ENCODE measurements at places on chromosomes 6 and 20.

GRCh38 chr6:82741996-82742385 is 323.6 kb downstream of the UBE3D start:
- H3K4me1 ChIP-seq = peaks cover 2% of the 10 kb centered on the region
- no peak for DNase-seq
- H3K27me3 ChIP-seq = no peaks in the 10 kb centered on the region
- H3K27ac ChIP-seq = no peak overlapping the region
- no peak overlapping the region for H3K4me3 ChIP-seq

- H3K27ac ChIP-seq = no peak overlapping the region
- no peak overlapping the region for H3K4me3 ChIP-seq
- H3K27me3 ChIP-seq = no peaks in the 10 kb centered on the region
- DNase-seq = no peak
Observed at GRCh38 chr6:145090801-145091585, 644.3 kb downstream of the EPM2A start.

GRCh38 chr6:36914227-36914794 is 28.6 kb downstream of the C6orf89 start:
- H3K4me1 ChIP-seq = no peaks in the 10 kb centered on the region
- H3K4me3 ChIP-seq = no peak overlapping the region
- no peak overlapping the region for H3K27ac ChIP-seq
- peaks cover 5% of the 10 kb centered on the region for H3K27me3 ChIP-seq
- peak; percentile 26 for DNase-seq
- H3K36me3 ChIP-seq = no peaks in the 10 kb centered on the region

DNA sequence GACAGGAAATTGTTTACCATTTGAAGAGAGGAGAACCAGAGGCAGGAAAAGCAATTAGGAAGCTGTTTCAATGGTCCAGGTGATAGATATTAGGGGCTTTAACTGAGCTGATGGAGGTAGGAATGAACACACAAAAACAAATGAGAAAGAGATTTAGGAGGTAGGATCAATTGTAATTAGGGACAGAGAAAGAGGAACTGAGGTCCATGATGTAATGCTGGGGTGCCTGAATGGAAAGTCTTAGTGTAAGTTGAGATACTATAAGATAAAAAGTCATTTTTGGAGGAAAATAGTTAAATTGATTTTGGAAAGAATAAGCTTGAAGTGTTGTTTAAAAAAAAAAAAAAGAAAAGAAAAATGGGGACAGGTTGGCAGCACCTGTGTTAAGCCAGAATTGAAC is 58.5 kb upstream of the B3GAT2 start:
- H3K27me3 ChIP-seq = peaks cover 13% of the 10 kb centered on the region
- H3K4me1 ChIP-seq = peaks cover 34% of the 10 kb centered on the region
- no peak overlapping the region for H3K4me3 ChIP-seq
- no peak overlapping the region for H3K27ac ChIP-seq
- no peaks in the 10 kb centered on the region for H3K36me3 ChIP-seq

DNA sequence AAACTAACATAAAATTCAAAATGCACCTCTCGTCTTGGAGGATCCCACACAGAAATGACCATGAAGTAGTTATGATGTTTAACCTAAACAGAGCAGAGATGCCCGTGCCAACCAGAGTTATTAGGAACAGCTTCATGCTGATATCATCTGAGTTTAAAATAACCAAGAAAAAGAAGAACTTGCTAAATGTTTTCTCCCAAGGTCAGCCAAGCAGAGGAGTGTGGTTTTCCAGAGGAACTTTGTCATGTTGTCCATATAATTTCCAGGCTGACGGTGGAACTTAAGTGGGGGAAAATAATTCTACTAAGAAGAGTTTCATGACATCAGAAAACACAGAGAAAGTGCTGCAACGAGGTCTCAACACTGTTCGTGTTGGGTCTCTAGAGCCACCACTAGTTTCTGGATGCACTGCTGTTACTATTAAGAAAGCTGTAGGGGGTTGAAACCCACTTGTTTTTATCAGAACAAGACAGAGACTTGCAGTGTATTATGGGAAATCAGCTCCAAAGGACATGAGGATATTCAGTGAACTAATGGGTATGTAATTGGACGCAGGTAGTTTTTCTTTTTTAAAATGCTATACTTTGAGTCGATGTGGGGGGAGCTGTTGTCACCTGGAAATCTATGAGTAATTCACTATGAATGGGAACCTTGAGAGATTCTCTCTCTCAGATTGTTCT is 5.2 kb downstream of the AGPAT4 start:
- peaks cover 38% of the 10 kb centered on the region for H3K4me1 ChIP-seq
- H3K27me3 ChIP-seq = no peaks in the 10 kb centered on the region
- no peak overlapping the region for H3K4me3 ChIP-seq
- H3K36me3 ChIP-seq = peaks cover 4% of the 10 kb centered on the region
- DNase-seq = no peak
- H3K27ac ChIP-seq = no peak overlapping the region

DNA sequence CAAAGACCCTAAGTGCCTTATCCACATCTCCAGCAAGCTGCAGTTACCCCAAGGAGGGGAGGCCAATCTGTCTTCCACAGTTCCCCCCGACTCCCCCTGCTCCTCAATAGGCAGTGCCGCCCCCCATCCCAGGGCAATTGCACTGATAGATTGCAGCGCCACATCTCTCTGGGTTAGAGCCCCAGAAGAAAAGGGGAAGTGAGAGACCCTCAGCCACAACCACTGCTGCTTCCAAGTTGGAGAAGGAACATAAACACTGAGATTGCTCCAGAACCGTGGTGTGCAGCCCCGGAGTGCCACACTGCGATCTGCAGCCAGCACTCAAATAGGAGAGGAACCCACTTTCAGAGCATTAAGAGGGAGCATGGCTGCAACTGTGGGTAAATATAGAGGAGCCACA is 101.5 kb downstream of the RWDD2A start:
- DNase-seq = no peak
- no peak overlapping the region for H3K27ac ChIP-seq
- no peaks in the 10 kb centered on the region for H3K4me1 ChIP-seq
- H3K36me3 ChIP-seq = peaks cover 6% of the 10 kb centered on the region
- peaks cover 1% of the 10 kb centered on the region for H3K27me3 ChIP-seq

DNA sequence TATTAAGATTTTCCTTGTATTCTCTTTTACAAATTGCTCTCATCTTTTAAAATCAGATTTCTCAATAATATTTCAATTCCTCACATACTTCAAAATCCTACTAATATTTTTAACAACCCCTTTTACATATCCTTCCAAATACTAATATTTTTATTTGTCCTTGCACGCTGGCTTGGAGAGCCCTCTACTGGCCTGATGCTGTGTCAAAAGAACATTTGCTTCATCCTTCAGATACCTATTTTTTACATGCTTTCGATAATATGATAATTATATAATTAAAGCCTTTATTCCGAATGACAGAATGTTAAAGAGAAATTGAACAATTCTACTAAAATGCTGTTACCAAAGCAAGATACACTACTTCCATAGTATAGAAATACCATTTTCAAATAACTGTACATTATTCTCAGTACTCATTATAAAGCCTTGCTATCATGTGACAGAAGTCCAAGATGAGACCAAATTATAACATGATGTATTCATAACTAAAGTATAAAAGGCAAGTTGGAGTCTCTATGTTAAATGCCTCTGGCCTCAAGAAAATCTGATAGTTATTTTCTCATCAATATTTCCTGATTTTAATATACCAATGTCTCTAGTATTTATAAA is 39.0 kb upstream of the PLN start:
- peak; percentile 22 for DNase-seq
- H3K4me1 ChIP-seq = peaks cover 2% of the 10 kb centered on the region
- no peak overlapping the region for H3K27ac ChIP-seq
- no peaks in the 10 kb centered on the region for H3K27me3 ChIP-seq

DNA sequence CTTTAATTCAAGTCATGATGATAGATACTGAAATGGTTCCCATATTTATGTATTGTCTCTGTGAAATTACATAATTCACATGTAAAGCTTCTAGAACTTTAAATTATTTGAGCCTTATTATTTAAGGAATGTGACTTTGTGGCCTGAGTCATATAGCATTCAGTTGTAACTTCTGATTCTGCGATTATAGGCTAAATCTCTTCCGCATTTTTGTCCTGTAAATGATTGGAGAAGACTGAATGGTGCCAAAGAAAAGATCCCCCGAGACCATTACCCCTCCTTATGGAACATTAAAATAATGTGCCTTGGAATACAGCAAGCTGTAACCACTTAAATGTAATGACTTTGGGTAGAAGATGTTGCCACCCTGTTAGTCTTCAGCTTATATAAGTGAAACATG is 63.3 kb upstream of the MAP7 start:
- H3K36me3 ChIP-seq = no peaks in the 10 kb centered on the region
- no peaks in the 10 kb centered on the region for H3K4me1 ChIP-seq
- DNase-seq = no peak
- no peak overlapping the region for H3K4me3 ChIP-seq
- no peaks in the 10 kb centered on the region for H3K27me3 ChIP-seq

- peaks cover 7% of the 10 kb centered on the region for H3K36me3 ChIP-seq
- peaks cover 2% of the 10 kb centered on the region for H3K27me3 ChIP-seq
- H3K4me1 ChIP-seq = peaks cover 28% of the 10 kb centered on the region
- no peak overlapping the region for H3K4me3 ChIP-seq
- no peak overlapping the region for H3K27ac ChIP-seq
- DNase-seq = no peak
Observed at GRCh38 chr6:3409699-3410384, 47.0 kb downstream of the SLC22A23 start.

DNA sequence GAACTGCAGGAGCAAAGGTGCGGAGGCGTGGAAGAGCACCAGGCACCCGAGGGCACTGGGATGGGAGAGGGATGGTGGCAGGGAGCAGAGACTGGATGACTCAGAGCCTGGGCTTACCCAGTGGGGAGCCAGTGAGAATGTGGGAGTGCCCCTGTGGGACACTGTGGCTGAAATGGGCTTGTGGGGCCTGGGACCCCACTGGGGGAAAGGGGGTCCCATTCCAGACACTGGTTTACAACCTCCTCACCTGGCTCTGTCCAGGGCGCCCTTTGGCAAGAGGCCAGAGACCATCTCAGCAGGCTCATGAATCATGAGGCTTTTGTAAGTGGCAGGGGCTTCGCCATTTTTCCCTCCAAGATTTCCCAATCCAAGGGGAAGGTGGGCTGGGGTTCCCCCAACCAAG is 124.0 kb upstream of the MAFB start:
- H3K4me1 ChIP-seq = peaks cover 20% of the 10 kb centered on the region
- H3K27ac ChIP-seq = peak overlapping the region; percentile 70
- no peak for DNase-seq
- peak overlapping the region; percentile 37 for H3K4me3 ChIP-seq
- peaks cover 1% of the 10 kb centered on the region for H3K36me3 ChIP-seq
- peaks cover 8% of the 10 kb centered on the region for H3K27me3 ChIP-seq

DNA sequence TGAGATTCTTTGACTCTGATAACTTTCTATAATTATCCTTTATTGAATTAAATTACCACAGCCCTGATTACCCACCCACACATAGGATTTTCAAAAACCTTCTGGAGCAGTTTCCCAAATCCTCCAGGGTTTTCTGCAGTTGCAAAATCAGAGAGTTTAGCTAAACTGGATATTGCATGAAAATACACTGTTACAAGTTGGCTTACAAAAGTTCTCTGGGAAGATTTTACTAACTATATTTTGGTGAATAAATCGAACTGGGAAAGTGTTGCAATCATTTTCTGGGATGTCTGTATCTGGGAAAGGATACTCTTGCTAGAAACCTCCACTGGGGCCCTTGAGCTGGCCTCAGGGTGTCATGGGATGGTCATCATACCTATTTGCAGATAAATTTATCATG is 97.6 kb upstream of the STMND1 start:
- no peak for DNase-seq
- no peak overlapping the region for H3K27ac ChIP-seq
- H3K27me3 ChIP-seq = no peaks in the 10 kb centered on the region
- no peaks in the 10 kb centered on the region for H3K4me1 ChIP-seq

DNA sequence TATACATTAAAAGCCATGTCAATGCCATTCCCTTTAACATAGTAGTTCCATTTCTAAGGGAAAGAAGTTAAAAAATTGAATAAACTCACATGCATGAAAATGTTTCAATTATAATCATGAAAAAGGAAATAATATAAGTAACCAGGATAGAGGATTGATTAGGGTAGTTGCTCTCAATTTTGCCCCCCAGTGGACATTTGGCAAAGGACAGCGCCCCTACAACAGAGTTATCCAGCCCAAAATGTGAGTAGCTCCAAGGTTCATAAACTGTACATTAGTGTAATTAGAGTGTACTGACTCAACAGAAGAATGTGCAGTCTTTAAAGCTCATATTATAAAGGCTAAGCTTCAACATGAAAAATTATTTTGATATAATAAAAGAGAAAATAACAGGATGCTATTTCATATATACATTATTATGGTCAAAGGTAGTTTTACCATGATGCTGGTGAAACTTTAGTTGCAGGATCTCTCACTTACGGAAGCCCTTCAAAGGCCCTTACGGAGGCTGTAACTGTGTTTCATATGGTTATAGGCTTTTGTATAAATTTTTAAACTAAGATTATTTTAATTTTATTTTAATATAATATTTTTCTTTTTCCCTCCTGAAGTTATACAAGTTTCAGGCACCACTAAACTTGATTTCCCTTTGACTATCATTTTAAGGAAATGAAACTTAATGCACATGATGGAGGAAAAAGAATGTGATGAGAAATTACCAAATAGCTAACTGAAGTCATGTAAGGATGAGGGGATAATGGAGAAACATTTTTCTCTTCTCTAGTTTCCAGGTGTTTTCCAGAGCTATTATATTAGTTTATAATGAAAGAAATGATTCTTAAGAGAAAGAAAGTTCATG is 403.6 kb downstream of the PLCB1 start:
- H3K4me3 ChIP-seq = no peak overlapping the region
- H3K27ac ChIP-seq = no peak overlapping the region
- no peaks in the 10 kb centered on the region for H3K27me3 ChIP-seq
- peaks cover 3% of the 10 kb centered on the region for H3K4me1 ChIP-seq

DNA sequence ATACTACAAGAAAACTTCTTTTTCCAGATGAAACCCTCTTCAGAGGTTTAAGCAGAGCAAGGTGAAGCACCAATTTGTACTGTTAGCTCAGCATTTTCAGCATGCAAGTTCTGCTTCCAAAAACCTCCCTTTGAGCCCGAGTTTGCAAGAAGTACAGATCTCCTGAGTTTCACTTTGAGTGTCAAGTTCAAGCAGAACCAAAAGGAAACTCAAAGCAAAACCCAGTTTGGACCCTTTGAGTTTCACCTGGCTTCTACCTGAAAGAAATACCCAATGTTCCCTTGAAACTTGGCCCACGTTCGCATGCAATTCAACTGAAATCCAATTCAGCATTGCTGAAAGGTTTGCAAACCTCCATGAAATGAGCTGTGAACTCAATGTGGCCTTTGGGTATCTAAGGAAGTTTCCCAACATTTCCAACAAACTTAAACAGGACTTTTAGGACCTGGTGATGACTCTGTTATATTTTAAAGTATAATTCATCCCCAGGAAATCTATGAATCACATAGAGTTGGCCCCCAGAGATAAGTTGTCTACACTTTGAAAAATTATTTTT is 62.9 kb upstream of the HBS1L start:
- H3K27ac ChIP-seq = no peak overlapping the region
- H3K4me3 ChIP-seq = no peak overlapping the region
- no peaks in the 10 kb centered on the region for H3K36me3 ChIP-seq
- DNase-seq = no peak
- H3K27me3 ChIP-seq = peaks cover 2% of the 10 kb centered on the region

- no peak for DNase-seq
- H3K36me3 ChIP-seq = no peaks in the 10 kb centered on the region
- H3K4me1 ChIP-seq = no peaks in the 10 kb centered on the region
- H3K27me3 ChIP-seq = no peaks in the 10 kb centered on the region
Observed at GRCh38 chr6:103862297-103862696, 997.4 kb downstream of the HACE1 start.

GRCh38 chr20:48759631-48760245 is 68.1 kb downstream of the PREX1 start:
- H3K36me3 ChIP-seq = peaks cover 10% of the 10 kb centered on the region
- H3K4me3 ChIP-seq = no peak overlapping the region
- DNase-seq = no peak
- peaks cover 63% of the 10 kb centered on the region for H3K4me1 ChIP-seq
